ENCODE measurements at places on chromosomes 4 and X.

- DNase-seq: no peak
Observed at GRCh38 chrX:110208092-110208491, 109.8 kb downstream of the AMMECR1 start.

DNA sequence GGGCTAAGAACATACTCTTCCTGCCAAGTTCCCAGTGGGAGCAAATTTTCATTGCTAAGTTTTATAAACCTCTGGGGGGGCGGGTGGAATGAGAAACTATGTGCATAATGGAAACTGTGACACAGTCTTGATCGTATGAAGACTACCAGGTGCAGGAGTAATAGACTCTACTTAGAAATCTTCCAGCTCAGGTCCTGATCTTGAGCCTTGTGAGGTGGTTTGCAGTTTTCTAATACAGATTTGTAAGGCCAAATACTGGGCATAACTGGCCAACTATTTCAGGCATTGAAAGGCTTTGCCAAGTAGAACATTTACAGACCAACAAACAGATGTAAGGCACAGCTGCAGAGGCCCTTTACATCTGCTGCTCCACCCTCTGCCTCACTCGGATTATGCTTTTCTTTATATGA, 89.7 kb upstream of the CBR4 start:
- no peak for DNase-seq

DNA sequence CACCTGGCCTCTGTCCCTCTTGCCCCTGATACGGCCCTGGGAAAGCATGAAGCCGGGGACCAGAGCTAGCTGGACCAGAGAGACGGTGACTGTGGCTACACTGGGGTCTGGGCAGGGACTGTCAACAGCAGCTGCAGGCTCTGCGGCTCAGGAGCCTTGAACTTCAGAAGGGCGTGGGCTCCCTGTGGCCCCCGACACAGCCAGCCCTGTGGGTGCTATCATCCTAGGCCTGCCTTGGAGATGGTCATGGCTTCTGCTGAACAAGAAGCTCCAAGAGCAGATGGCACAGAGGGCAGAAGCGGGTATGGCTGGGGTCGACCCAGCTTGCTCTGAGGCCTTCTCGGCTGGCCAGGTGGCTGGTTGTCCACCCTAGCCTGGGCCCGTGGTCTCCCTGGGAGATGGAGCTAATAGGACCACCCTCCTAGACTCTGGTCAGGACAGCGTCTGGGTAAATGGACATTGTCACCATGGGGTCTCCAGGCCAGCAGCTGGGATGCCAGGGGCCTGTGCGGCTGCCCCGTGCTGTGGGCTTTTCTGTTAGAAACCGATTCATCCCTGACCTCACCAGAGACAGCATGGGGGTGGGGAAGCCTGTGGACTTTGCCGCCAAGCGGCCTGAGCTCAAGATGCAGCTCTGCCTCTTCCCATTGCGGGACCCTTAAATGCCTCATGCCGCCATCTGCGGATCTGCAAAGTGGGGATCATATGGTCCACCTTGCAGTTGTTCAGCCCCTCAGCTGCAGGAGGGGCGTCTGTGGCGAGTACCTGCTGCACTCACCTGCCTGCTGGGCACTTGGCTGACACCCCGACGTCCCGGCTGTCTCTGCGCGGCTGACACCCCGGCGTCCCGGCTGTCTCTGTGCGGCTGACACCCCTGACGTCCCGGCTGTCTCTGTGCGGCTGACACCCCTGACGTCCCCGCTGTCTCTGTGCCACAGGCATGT, 21.1 kb downstream of the CPZ start:
- DNase-seq: no peak

GRCh38 chrX:46573892-46574773, 568 bp downstream of the CHST7 start:
- DNase-seq: no peak

DNA sequence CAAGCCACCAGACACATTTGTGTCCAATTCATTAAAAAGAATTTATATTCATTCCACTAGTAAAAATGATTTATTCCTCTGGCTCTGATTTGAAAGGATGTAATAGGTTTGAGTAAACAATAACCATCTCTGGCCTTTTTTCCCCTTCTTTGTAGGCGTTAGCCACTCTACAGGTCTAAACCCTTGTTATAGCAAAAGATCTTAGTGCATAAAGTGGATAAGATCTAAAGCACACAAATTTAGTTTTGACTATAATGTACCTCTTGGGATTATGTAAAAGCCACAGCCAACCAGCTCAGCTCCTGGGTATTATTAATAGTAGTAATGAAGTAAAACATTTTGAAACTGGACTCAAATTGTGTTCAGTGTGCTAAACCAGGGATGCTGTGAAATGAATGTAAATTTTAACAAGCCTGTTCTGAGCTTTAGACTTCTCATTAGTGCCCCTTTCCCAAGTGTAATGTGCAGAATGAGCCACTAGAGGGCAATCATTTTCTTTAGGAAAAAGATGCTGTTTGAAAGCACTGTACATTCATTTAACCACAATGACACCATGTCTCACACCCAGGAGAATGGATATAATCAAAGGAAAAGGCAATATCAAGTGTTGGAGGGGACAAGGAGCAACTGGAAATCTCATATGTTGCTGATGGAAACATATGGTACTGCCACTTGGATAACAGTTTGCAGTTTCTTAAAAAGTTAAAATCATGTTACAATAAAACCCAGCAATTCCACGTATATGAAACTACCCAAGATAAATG, 69.7 kb downstream of the KLHL8 start:
- DNase-seq: peak; percentile 37

DNA sequence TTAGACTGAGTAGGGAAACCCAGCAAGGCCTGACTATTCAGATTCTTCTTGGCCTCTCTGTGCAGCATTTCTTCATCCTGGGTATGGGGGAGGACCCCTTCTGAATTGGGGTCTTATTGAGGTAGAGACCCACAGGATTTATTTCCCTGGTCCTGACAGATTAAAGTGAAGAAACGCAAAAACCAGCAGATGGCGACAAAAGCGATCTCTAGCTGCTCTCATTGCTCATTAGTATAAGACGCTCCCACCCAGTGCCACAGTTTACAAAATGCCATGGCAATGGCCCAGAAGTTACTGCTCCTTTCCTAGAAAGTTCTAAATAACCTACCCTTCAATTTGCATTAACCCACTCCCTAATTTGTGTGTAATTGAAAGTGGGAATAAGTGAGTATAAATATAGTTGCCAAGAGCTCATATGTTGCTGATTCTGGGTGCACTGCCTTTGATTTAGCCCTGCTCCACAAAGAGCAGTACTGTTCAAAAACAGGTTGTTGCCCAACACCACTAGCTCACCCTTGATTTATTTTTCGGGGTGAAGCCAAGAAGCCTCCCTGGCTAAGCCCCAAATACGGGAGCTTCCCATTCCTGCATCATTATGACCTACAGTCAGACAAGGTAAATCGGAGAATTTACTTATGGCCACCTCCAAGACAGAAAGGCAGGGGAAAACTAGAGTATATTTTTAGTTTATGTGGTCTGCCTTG, 3.7 kb upstream of the BEX4 start:
- DNase-seq: peak; percentile 34

- no peak for DNase-seq
Observed at GRCh38 chrX:87621697-87622096, 104.1 kb downstream of the KLHL4 start.

DNA sequence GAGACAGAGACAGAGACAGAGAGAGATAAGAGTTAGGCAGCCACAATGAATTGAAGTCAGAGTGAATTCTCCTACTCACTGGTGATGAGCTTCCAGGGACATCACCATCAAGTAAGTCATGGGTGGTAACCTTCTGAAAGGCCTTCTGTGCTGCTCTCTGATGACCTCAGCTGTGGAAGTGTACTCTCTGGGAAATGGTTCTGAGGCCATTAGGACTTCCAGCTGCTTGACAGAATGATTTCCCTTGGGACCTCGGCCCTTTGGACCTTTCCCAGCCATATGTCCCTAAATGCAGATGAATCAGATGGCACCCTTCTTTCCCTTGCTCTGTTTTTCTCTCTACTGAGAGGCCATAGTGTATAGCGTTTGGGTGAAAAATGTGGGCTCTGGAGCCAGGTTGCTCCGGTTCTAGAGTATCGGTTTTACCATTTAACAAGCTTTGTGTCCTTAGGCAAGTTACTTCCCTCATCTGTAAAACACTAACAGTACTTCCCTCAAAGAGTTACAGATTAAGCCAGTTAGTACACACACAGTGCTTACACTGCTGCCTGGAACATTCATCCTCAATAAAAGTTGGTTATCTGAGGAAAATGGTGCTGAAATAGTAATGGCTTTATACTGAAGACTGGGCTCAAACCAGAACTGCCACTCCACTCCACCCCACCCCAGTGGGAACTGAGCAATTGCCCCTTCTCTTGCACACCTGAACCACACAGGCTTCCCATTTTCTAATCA, 7.6 kb downstream of the SEPTIN11 start:
- no peak for DNase-seq

DNA sequence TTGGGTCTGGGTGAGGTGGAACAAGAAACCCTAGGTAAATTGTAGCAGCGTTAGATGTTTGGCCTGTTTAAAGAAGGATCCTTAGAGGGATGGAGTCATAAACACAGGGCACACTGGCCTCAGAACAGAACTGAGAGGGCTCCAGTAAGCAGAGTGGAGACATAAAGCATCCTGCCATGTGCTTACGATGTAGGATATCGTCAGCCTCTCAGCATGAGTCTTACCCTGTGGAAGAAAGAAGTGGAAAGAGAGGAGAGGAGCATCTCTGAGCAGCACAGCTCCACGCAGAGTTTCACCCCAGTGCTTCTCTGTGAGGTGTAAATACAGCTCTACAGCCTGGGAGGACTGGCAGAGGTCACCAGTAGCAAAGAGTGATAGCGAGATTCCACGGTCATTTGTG, 27.8 kb upstream of the SORBS2 start:
- DNase-seq: no peak

GRCh38 chr4:5037553-5038551, 13.4 kb upstream of the STK32B start:
- no peak for DNase-seq

GRCh38 chr4:158129694-158130093, 43.1 kb downstream of the GASK1B start:
- no peak for DNase-seq

- no peak for DNase-seq
Observed at GRCh38 chr4:120418146-120418545, 351.5 kb upstream of the MAD2L1 start.

GRCh38 chr4:25862411-25863346, at the start of gene SEL1L3:
Gene SEL1L3 (minus strand): TSS chr4:25862988. CDS start chr4:25862836, 152 bp downstream.
- no peak for DNase-seq

DNA sequence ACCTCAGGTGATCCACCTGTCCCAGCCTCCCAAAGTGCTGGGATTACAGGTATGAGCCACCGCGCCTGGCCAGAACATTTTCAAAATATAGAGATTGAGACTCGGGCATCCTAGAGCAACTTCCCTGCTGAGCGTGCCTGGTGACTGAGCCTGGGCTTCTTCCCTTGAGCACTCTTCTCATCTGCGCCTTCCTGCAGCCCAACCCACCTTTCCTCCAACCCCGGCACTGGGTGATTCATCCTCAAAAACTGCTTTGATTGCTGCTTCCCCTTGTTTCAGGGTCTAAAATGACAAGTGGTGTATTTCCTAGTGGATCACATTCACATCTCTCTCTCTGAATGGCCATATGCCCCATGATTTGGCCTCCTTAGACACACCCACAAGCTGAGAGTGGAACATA, 37.8 kb downstream of the PHKA2 start:
- DNase-seq: no peak

- DNase-seq: no peak
Observed at GRCh38 chr4:54098375-54098774, 1.6 kb upstream of the GSX2 start.

DNA sequence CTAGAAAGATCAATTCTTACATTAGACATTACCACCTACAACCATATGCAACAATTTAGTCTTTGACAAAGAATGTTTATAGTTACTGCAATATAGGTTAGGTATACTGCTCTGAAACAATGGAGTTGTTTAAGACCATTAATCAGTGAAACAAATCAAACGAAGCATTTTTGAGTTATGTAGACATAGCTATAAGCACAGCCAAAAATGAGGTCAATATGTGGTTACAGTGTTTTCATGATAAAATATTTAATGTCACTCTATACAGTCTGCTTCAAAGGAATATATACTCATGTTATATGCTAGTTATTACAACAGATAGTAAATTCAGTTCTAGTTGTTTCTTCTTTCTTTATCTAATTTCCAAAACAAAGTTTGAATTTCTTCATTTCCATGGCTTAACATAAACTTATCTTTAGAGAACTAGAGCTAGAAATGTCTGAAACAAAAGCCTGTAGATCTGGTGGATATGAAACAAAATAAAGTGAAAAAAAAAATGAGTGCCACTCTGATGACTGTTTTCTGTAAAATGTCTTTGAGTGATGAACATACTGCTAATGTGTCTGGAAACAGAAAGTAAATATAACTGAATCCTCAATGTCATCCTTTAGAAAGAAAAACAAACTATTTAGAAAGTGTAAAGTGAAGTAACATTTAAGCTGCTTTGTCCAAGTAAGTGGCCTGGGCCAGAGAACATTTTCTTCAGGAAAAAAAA, 809.0 kb downstream of the FAT4 start:
- DNase-seq: no peak

DNA sequence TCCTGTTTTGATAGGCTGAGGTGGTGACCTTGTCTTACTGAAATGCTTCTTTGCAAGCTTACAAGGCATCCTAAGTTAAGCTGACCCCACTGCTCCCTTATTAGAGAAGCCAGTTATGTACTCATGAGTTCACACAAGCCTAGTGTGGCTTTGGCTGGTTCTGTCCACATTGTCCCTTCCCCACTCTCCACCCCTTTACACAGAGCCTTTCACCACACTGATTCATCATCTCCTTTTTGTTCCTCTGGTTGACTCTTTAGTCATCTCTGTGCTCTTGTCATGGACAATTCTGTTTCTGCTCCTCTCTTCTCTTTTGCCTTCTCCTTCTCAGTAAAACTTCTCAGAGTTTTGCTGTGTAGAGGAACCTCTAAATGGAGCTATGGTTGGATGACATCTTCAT, 4.9 kb downstream of the CHRNA9 start:
- DNase-seq: no peak

DNA sequence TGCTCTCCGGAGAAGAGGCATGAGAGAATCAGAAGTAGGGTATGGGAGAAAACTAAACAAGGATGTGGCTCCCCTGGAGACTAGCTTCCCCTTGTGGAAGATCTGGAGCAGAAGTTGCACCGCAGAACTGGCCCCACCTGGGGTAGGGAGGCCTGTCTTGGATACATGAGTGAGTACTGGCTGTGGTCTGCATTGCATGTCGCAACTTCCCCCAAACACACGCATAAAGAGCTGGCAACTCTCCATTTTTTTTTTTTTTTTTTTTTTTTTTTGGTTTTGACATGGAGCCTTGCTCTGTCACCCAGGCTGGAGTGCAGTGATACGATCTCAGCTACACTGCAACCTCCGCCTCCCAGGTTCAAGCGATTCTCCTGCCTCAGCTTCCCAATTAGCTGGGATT, 119.9 kb downstream of the EGF start:
- DNase-seq: no peak

Measured in NCI-H2081 treated with DMSO at 0.1 percent for 48 hours (cell line).